ENCODE measurements at places on chromosomes 4 and X.

- DNase-seq, result no peak
Measured at GRCh38 chr4:6886886-6887285, 22.7 kb upstream of the TBC1D14 start.

DNA sequence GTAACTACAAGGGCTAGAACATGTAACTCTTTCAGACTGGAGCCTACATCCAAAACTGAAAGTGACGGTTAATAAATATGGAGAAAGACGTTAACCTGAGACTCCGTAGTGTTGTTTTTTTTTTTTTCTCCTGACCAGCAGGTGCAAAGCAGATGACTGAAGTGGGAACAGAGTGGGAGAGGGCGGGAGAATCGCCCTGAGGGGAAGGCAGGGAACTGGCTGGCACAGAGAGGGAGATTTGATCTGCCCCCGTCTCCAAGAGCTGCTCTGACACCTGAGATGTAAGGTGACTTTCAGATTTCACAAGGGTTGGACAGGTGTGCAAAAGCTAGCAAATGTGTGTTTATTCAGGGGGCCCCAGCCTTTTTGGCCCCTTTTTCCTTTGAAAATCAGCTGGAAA, 180.2 kb downstream of the PALLD start:
- no peak for DNase-seq

- no peak for DNase-seq
Measured at GRCh38 chrX:16023790-16024734, 99.3 kb upstream of the GRPR start.

DNA sequence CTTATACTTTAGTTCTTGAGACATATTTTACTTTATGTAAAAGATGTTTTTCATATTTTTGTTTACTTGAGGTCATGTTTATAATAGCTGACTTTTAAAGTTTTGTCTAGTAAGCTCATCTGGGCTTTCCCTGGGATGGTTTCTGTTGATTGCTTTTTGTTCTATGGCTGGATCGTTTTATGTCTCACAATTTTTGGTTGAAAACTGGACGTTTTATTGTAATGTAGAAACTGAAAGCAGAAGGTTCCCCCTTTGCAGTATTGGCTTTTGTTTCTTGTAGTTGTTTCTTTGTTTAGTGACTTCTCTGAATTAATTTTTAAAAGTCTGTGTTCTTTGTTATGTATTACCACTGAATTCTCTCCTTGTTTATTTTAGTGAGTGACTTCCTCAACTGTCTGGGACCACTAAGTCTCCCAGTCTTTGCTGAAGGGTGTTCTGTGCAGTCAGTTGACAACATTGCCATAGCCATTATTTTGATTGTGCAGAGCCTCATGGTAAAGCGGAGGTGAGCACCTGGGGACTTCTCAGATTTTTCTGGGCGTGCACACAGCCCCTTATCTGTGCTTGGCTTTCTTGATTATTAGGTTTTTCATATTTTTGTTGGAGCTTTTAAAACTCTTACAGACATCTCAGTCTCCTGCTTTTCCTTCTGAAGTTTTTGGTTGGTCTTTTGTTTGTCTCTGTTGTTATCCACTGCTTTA, 31.0 kb downstream of the KDM6A start:
- DNase-seq, result no peak

DNA sequence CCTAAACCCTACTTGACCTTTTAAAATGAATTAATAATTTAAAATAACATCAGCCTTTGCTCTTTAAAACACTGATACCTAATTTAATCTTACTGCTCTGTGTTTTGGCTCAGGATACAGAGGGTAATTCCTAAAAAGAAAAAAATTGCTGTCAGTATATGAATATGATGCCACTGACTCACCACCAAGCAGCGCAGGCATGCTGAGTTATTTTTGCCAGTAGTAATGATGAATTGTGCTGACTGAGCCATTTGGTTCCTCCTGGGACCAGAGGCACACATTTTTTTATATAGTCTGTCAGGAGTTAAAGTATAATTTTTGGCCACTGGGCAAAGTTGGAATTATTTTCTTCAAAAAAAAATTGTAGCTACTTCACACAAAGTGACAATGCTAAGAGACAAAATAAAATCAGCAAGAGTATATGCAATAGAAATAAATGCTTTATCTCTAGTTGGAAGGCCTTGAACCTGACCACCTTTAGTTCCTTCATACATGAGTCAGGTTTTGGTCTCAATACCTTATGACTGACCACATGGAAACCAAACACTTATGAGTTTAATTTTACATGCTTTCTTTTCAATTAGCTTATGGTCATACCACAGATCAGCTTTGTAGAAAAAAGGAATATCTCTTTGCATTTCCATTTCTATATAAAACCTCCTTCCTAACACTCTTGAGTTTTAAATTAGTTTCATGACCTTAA, 115.1 kb downstream of the PPP3CA start:
- no peak for DNase-seq

DNA sequence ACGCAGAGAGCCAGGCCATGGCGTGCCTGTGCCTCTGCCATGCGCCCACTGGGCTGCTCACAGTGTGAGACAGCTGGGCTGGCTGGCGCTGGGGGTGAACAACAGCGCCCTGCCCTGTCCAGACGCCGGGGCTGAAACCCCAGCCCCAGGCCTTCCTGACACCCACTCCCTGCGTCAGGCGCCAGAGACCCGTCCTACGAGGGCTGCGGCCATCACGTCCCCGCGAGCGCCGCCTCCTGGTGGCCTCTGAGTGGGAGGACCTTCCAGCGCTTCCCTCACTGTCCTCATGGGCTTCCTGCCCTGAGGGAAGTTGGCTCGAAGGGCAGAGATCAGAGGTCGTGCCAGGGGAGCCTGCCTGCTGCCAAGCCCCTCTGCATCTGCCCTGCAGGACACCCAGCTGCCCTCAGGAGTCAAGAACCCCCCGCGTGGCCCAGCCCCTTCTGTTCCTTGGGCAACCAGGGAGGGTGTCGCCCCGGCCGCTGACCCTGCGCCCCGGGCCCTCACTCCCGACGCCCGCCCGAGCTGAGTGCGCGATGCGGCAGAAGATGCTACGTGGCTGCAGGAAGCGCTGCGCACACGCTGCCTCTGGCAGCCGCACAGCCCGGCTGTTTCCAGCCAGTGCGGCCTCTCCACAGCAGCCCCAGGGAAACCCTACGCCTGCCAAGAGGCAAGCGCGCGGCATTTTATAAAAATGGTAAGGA, 16.2 kb downstream of the NELFA start:
- DNase-seq, result no peak

DNA sequence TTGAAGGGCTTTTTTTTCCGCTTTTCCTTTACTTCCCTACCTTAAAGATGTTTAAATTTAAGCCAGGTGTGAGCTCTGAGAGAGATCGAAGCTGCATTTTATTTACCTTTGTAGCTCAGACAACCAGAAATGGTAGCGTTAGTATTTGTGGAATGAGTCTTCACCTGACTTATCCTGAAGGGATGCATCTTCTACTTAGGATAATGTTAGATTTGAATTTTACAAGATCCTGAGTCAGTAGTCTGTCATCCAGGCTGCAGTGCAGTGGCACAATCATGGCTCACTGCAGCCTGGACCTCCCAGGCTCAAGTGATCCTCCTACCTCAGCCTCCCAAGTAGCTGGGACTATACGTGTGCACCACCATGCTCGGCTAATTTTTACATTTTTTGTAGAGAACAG, 26.2 kb downstream of the TMSB4X start:
- DNase-seq, result no peak

- DNase-seq, result no peak
Measured at GRCh38 chr4:152983774-152984411, 47.8 kb downstream of the FHDC1 start.

GRCh38 chr4:145679991-145680455, at the start of gene C4orf51:
Gene C4orf51 (plus strand): TSS chr4:145680146. CDS start chr4:145680204, 58 bp downstream.
- DNase-seq, result no peak

- DNase-seq, result no peak
Measured at GRCh38 chr4:152936446-152937335, 568 bp downstream of the FHDC1 start.

GRCh38 chr4:15481961-15482745, 12.5 kb downstream of the CC2D2A start:
- DNase-seq, result no peak

DNA sequence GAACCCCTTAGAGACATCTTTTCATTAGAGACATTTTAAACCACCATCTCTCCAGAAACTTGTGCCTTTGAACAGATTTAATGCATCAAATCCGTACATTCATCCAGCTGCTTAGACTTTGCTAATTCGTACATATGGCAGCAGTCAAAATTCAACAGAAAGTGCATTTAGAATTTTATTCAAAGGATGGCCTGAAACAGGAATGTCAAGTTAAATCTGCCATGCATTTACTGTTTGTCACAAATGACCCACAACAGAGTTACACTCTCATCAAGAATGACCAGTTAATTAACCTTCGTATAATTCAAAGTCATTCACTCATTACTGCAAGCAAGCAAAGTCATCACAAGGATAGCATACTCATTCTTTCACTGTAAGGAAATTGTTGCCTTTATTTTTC, 284.3 kb downstream of the SLC7A11 start:
- no peak for DNase-seq

- DNase-seq, result no peak
Measured at GRCh38 chr4:144646523-144647094, 653 bp downstream of the HHIP start.

DNA sequence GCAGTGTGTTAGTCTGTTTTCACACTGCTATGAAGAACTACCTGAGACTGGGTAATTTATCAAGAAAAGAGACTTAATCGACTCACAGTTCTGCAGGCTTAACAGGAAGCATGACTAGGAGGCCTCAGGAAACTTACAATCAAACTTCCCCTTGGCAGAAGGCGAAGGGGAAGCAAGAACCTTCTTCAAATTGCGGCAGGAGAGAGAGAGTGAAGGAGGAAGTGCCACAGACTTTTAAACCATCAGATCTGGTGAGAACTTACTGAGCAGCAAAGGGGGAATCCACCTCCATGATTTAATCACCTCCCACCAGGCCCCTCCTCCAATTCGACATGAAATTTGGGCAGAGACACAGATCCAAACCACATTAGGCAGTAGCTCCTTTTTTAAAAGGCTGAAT, 59.2 kb upstream of the LEF1 start:
- DNase-seq, result no peak

- no peak for DNase-seq
Measured at GRCh38 chr4:137432446-137433311, 99.6 kb downstream of the PCDH18 start.

- DNase-seq, result no peak
Measured at GRCh38 chrX:136889269-136889668, 8.7 kb upstream of the RBMX start.

DNA sequence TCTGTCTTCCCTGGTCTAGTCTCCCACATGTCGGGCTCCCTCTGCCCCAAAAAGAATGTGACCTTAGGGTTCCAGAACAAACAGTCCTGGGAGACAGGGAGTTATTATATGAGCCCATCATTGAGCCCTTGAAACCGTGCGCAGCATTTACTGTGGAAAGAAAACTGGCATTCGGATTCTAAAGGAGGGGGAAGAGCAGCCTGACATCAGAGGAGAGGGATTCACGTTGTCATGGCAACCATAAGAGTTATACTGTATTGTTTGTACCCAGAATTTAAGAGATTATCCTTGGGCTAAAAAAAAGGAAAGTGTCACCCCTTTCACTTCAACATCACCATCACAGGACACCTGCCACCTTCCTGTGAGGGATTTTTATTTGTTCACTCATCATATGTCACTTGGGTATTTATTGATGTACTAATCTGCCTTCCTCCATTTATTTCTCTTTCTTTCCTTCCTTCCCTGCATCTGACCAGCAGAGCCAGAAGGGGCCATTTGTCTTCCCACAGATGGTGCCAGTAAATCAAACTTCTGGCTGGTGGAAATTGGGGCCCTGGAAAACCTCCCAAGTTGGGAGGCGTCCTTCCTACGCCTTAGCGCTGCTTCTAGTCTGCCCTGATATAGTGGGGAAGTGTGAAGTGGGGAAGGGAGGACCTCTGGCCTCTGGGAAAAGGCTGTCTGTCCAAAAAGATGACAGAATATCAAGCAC, 64.9 kb upstream of the FRMPD3 start:
- no peak for DNase-seq

- DNase-seq, result no peak
Measured at GRCh38 chr4:170700064-170700463, 610.3 kb upstream of the AADAT start.

DNA sequence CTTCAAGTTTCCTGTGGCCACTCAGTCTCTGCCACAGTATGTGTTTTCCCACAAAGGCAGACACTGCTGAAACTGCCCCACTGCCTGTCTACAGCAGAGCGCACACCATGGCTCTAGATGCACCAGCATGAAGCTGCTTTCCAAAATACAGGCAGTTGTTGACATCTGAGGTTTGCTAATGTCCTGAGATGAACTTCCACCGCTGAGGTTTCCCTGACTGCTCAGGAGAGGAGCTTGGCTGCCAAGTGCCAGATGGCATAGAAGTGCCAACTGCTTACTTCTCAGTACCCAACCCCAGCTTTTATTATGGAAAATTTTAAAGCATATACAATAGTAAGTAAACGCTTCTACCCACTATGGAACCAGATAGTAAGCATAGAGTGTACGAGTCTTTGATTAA, 61.0 kb upstream of the EXOC1L start:
- no peak for DNase-seq

GRCh38 chrX:105723966-105724735, 98.2 kb upstream of the NRK start:
- no peak for DNase-seq

GRCh38 chr4:76896048-76896447, 1.9 kb downstream of the SOWAHB start:
- no peak for DNase-seq

DNA sequence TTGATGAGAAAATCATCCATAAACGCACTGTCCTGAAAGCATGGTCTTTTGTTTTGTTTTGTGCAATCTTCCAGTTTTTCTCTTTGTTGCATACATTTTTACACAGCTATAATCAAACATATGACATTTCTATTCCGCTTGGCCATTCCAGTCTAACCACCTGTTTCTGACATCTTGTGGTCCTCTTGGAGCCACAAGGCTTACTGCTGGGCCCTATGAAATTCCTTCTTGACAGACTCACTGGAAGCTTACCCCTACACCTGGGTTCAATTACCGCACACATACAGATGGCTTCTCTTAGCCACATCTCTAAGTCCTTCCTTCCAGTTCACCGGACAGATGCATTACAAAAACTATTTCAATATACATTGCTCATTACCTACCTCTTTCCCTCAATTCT, 72.4 kb downstream of the PAPSS1 start:
- DNase-seq, result no peak
